Regular cardiac myocyte (primary cell): ENCODE measurements at places on chromosomes 13 and 19. TPM values are rescaled to one million over a fixed set of nuclear protein-coding genes. Genes with fewer than 3 reads are reported as not detected.

DMKN gene
- 0.77 and 2.5 TPM in 2 replicates for total RNA-seq

BST2 gene
- 30.7 and 56.7 TPM in 2 replicates for total RNA-seq

TEX29 gene
- total RNA-seq = 0.38 TPM in 1 of 2 replicates, not detected in the other

ZNF681 gene
- 0.56 and 0.96 TPM in 2 replicates for total RNA-seq

C19orf12 gene
- total RNA-seq = 22.2 and 30.4 TPM in 2 replicates

MCEMP1 gene
- not detected in 2 replicates for total RNA-seq

APOE gene
- total RNA-seq = 9.0 and 20.6 TPM in 2 replicates

CLDND2 gene
- total RNA-seq = not detected in 2 replicates

DACT3 gene
- 2.9 and 5.9 TPM in 2 replicates for total RNA-seq

PDCD5 gene
- total RNA-seq = 103 and 204 TPM in 2 replicates

NXNL1 gene
- not detected in 2 replicates for total RNA-seq

ZSCAN4 gene
- total RNA-seq = not detected in 2 replicates
